ENCODE measurements at places on chromosomes 12 and 14.

DNA sequence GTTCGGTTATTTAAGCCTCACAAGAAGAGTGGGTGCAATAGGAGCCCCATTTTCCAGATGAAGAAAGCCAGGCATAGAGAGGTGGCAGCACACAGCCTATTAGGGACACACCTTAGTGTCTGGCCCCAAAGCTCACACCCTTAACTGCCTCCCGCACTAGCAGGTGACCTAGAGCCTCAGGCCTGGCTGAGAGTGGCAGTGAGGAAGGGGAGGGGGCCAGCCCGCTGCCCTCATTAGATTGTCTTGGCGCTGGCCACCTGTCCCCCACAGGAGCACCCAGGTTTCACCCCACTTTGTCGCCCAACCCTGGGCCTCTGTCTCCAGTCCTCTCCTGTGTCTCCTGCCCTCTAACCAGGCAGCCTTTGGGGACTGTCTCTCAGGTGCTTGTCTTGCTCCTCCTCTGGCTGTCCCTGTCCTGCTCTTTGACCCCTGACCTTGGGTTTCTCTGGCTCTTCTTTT is 18.5 kb upstream of the PGF start:
- no peak for DNase-seq

DNA sequence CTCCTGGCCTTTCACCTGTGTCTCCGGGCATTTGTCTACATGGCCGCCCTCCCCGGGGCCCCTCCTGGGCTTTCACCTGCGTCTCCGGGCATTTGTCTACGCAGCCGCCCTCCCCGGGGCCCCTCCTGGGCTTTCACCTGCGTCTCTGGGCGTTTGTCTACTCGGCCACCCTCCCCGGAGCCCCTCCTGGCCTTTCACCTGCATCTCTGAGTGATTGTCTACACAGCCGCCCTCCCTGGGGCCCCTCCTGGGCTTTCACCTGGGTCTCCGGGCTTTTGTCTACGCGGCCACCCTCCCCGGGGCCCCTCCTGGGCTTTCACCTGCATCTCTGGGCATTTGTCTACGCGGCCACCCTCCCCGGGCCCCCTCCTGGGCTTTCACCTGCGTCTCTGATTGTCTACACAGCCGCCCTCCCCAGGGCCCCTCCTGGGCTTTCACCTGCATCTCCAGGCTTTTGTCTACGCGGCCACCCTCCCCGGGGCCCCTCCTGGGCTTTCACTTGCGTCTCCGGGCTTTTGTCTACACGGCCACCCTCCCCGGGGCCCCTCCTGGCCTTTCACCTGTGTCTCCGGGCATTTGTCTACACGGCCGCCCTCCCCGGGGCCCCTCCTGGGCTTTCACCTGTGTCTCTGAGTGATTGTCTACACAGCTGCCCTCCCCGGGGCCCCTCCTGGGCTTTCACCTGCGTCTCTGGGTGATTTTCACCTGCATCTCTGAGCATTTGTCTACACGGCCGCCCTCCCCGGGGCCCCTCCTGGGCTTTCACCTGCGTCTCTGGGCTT is 68.0 kb upstream of the GALNT9 start:
- DNase-seq = no peak

DNA sequence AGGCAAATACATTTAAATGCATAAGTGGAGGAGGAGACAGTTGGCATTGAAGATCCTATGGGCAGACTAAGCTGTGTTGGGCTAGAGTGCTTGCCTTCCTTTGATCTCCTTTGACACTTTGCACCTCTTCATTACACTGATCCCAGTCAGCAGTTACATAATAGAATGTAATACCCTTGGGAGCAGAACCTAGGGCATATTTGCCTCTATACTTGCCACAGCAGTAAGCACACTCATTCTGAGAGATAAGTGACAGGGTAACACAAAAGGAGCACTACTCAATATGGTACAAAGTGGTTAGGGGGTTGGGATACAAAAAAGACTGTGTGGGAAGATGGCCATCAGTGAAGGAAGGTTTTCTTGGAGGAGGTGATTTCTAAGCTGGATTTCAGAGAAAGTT is 9.0 kb downstream of the MARS1 start:
- DNase-seq = no peak

DNA sequence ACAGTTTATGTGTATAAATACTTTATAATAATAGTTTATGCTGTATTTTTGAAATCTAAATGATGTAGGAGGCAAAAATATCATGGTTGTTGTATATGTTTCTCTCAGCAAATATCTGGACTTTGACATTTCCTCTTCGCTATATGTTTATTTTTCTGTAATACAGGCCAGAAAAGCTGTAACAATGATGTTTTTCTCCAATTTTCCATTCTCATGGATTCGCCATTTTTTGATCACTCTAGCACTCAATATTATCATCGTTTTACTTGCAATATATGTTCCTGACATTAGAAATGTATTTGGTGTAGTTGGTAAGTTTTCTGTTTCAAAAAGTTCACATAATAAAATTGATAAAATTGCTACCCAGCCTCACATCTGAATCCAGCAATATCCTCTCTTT is 70.6 kb downstream of the SLC38A6 start:
- DNase-seq = no peak

DNA sequence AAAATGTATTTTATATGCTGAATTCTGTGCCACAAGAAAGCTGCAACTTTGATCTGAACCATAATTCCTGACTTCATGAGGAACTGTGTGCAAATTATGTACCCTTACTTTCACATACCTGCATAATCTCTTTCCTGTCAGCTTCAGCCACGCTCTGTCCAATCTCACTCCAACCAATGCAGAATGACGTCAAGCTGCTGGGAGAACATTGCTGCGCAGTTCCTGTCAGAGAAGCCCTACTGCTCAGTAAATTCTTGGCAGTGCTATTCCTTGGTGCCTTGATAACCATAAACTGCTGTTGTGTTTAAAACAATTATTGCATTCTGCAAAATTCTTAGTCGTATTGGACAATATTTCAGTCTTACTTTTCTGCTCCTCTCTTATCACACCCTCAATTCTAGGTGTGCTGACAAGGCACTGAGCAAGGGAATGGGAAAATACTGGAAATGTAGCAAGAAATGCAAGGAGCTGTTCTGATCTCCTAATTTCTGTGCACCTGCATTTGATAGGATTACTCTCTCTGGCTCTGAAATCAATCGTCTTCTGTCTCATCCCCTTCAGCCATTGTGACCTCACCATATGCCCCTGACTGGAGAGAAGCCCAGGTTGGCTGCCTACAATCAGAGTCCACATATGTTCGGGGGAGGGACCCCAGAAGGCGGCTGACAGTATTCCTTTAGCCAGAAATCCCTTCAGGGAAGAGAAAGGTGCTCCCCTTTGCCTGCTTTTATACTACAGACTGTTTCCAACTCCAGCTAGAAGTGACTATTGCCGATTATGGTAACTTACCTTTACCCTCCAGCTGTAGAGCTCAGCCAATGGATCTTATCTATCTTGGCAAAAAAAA is 274.9 kb upstream of the NOVA1 start:
- DNase-seq = no peak

GRCh38 chr12:19244312-19244711 is 114.8 kb downstream of the PLEKHA5 start:
- no peak for DNase-seq

DNA sequence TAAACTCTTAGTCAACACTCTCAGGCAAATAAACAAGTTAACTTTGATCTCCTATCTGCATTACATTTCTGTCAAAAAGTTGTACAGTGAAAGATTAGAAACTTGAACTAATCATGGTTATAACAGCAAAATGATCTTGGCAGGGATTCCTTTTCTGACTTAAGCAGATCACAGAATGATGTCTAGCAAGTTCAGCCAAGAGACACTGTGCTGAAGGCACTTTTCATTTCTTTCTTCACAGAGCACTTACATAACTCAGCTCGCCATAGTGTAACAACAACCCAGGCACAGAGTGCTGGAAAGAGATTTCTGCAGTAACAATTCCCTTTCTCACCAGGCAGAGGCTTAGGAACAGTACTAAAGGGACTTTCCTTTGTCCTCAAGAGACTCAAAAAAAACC is 19.6 kb upstream of the CSRP2 start:
- no peak for DNase-seq

- no peak for DNase-seq
These were observed 48.1 kb downstream of the TMTC1 start for GRCh38 chr12:29735604-29736003.

GRCh38 chr12:6452944-6453630 is 1.2 kb downstream of the TAPBPL start:
- no peak for DNase-seq

GRCh38 chr12:32809846-32810245 is 54.1 kb upstream of the YARS2 start:
- DNase-seq = no peak

DNA sequence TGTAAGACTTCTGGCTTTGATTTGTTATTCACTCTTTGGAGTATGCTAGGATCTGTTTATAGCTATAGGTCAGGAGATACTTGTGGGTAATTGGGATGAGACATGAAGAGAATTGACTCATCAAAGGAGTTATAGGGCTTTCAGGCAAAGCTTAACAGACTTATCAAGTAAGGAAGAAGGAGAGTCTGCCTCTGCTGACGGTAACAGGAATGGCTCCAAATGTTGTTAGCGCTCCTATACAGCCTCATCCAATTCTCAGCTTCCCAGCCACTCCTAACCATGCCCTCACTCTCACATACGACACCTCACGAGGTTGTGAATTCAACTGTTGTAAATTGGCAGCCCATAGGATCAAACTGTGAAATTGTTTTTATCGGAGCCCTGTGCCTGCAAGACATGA is 140.5 kb downstream of the KCNA5 start:
- DNase-seq = no peak
